A172 (cell line): ENCODE measurements at places on chromosomes 16 and 17. TPM values are rescaled to one million over a fixed set of nuclear protein-coding genes. Genes with fewer than 3 reads are reported as not detected.

- DNase-seq, result peak; percentile 64
Measured at GRCh38 chr16:11783319-11784037, 13.6 kb downstream of the ZC3H7A start.

- DNase-seq, result no peak
Measured at GRCh38 chr17:62591333-62591732, 36.1 kb upstream of the MRC2 start.

Gene GP2
- not detected in 2 replicates for total RNA-seq

Gene DLX4
- total RNA-seq, result 1.7 and 2.5 TPM in 2 replicates

Gene ZP2
- total RNA-seq, result not detected in 2 replicates

Gene PPP1R27
- not detected in 2 replicates for total RNA-seq
